Lower lobe of right lung (tissue), 2 donors: ENCODE measurements at places on chromosomes 12 and 14. TPM values are rescaled to one million over a fixed set of nuclear protein-coding genes. Genes with fewer than 3 reads are reported as not detected.
A peak's percentile ranks its signal among the peaks of the same experiment; 100 is the strongest.

GRCh38 chr14:36767603-36768281 lies 106.1 kb downstream of the PAX9 start:
- no peak for DNase-seq

GRCh38 chr14:80768646-80769045 lies 172.9 kb downstream of the CEP128 start:
- DNase-seq: no peak

The LMBR1L gene
- 61.7 TPM for total RNA-seq

The ADCY4 gene
- total RNA-seq: 42.7 TPM

- peak; percentile 28 for DNase-seq
Observed at GRCh38 chr14:91300283-91300895, 55.9 kb upstream of the GPR68 start.

DNA sequence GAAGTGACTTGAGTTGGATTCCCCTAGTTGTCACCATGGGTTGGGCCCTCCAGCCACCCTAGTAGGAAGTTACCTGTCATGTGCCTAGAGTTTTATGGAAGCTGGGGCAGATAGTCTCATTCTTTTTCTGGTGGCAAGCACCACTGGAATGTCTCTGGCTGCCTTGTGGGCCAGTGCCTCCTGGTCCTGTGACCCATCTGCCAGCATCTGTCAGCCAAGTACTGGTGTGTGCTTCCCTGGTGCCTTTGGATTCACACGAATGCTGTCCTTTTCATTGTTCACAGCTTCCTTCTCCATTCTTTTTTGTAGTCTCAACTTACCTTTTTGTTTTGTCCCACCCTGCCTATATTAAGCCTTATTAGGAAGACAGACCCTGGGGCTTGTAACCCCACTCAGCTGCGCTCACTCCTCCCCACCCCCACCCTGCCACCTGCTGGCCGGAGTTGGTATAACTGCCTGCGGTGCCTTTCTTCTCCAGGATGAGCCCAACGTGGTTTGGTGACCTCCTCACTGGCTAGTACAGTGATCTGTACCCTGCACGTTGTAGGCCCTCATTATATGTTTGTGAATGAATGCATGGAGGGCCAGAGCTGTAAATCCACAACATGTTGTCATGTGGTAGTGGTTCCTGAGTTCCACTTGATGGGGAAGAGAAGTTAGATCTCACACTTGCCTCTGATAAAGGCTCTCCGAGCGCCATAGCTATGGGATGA lies 125.7 kb downstream of the TSPAN9 start:
- no peak for DNase-seq

DNA sequence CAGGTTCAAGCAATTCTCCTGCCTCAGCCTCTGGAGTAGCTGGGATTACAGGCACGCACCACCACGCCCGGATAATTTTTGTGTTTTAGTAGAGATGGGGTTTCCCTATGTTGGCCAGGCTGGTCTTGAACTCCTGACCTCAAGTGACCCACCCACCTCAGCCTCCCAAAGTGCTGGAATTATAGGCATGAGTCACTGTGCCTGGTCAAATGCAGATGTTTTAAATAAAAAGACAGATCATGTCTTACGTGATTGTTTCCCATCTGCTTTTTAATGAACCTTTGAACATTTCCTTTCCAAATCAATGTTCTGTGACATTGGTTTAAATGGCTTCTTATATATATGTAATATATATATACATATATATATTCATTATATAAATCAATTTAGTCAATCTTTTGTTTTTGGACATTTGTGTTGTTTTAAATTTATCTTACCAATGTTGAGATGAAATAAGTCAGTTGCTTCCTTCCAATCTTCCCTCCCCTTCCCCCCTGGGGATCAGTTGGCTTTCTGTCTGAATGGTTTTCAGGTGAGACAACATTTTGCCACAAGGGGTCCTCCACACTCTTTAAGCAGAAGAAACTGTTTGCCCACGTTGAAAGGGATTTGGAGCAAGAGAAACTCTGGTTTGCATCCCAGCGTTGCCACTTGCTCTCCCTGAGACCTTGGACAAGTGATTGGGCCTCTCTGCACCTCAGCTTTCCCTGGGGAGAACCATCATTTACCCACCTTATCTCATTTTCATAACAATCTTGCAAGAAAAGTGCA lies 47.6 kb upstream of the RBM19 start:
- DNase-seq: no peak

The FSCB gene
- 0.12 TPM for total RNA-seq

- DNase-seq: no peak
Observed at GRCh38 chr12:82688596-82688995, 1.9 kb downstream of the TMTC2 start.

DNA sequence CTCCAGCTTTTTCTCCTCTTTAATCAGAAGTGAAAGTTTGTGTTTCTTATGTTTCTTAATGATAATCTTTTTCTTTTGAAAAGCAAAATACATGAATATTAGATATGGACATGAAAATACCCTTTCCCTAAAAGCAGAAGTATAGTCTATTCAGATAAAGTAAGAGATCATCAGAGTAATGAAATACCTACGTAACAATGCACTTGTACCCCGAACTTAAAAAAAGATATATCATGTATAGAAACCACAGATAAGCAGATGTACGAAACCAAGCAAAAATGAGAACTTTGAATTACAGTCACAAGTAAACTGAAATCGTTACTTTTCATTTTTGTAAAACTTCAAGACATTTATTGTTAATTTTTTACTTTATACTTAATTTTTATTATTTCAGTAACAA lies 1.5 kb upstream of the GPR65 start:
- DNase-seq: no peak

- no peak for DNase-seq
Observed at GRCh38 chr14:76810525-76810924, 2.2 kb downstream of the ANGEL1 start.

DNA sequence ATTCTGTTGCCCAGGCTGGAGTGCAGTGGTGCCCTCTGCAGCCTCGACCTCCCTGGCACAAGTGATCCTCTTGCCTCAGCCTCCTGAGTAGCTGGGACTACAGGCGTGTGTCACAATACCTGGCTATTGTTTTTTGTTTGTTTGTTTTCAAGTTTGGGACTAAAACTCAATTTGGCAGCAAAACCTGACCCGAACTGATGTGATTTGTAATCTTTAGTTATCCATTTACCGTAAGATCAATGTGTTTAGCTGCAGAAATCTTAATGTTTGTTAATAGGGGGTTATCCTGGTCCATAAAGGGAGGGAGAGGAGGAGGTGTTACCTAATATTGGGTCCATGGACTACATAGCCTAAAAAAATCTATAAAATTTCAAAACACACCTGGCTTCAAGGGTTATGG lies 738 bp upstream of the C1S start:
- DNase-seq: no peak

GRCh38 chr12:26688344-26688904 lies 144.6 kb downstream of the ITPR2 start:
- no peak for DNase-seq

DNA sequence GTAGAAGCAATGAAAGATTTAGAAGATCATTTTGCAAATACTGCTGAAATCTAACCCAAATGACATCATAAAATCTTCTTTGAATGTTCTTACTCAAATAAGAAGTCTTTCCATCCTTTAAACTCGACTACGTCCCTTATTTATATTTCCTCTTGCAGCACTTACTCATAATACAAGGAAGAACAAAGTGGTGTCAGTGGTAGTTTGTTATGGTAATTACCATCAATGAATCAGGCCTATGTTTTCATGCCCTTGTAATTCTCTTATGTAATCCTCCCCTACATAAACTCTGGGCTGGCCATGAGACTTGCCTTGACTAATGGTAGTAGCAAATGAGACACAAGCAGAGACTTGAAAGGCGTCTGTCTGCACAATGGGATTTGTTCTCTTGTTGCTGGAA lies 17.0 kb downstream of the EEA1 start:
- DNase-seq: no peak

The KLRG1 gene
- total RNA-seq: 4.8 TPM

The SDSL gene
- 12.8 TPM for total RNA-seq

The KRT3 gene
- not detected for total RNA-seq

- peak; percentile 60 for DNase-seq
Observed at GRCh38 chr12:53219292-53219955, 12.4 kb upstream of the ITGB7 start.

DNA sequence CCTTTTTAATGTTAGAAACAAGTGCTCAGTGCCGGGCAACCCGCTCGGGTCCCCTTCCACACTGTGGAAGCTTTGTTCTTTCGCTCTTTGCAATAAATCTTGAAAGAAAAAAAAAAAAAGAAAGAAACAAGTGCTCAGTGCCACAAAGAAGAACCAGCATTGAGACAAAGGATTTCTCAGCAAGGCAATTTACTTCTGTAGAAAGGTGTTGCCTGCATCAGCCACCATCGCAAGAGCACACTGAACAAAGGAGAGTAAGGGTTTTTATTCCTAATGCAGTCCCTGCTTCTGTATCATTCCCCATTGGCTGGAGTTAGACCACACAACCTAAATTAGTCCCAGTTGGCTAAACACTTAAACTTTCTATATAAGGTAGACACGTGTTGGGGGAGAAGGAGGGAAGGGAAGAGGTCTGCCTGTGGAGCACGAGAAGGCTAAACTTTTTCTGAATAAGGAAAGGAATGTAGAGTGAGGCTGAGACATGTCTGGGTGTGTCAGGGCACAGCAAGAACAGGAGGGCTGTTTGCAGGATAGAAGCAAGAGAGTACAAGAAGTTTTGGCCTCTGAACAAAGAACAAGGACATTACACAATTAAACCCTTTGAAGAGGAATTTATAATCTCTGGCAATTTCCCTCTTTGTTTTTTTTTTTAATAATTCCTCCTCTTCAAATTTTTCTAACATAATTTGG lies 21.4 kb downstream of the KLRF2 start:
- no peak for DNase-seq

DNA sequence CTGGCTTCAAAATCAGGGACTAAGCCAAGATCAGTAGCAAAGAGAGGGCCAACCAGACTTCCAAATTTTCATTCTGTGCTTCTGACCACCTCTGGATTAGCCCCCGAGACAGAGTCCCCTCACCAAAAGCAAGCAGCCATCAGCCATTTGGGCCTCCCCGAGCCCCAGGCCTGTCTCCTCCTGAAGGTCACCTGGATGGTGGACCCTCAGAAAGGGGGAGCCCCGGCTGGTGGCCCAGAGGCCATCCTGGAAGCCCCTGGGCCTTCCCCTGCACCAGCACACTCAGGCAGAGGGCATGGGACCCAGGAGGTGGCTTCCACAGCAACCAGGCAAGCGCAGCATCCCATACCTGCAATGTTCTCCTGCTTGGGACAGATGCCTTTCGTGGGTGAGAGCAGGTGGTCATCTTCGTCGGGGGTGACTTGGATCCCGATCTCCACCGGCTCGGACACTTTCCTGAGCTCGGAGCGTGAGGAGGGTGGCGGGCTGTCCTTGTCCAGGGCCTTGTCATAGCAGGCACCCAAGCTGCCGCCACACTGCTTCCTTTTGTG lies 14.8 kb downstream of the BCL11B start:
- no peak for DNase-seq
